Stimulated activated CD8-positive, alpha-beta memory T cell treated with anti-CD3 and anti-CD28 coated beads, Interleukin-4, amount 100 ng/mL, for 4 hours (primary cell): ENCODE measurements at places on chromosomes 13 and 19.

DNA sequence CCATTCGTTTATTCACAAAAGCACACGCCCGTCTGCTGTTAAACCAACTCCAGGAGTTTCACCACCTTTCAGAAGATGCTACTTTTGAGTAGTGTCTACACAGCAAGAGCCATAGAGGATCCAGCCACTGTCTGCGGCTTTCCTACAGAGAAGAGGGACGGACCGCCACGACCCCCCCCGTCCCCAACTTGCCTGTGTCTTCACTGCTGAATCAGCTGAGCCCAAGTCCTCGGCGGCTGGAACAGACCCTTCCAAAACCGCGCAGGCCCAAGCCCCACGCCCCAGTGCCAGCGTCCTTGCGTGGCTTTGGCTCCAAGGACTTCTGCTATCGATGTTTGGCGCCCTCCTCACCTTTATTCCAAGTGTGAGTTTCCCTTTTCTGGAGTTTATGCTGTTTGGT is 65.1 kb downstream of the SPACA7 start:
- no peak for DNase-seq

- no peak for DNase-seq
These were observed 7.9 kb upstream of the JUNB start for GRCh38 chr19:12783291-12783848.

GRCh38 chr13:22112956-22113745 is 442.3 kb downstream of the FGF9 start:
- DNase-seq = no peak

GRCh38 chr19:14563989-14564651 is 7.7 kb downstream of the NDUFB7 start:
- DNase-seq = no peak

DNA sequence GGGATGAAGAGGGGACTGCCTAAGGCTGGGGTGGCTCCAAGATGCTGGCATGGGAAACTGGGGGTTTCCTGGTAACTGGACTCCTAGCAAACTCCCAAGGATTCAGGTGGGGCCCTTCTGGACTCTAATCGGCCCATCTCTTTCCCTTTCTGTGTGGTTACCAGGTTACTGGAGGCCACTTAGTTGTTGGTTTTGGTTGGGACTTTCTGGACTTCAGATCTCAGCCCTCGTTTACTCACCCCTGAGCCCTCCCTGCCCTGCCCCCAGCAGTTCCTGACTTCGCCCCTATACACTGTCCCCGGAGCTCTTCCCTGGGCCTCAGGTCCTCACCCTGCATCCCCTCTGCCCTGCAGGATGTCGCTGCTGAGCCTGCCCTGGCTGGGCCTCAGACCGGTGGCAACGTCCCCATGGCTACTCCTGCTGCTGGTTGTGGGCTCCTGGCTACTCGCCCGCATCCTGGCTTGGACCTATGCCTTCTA is 328 bp downstream of the CYP4F12 start:
- no peak for DNase-seq
